Dermis blood vessel endothelial cell (primary cell): ENCODE measurements at places on chromosomes 2 and 18. TPM values are rescaled to one million over a fixed set of nuclear protein-coding genes. Genes with fewer than 3 reads are reported as not detected.

The TDRD15 gene
- not detected in 2 replicates for total RNA-seq

The DPP4 gene
- total RNA-seq = 84.1 and 175 TPM in 2 replicates

The GTF2A1L gene
- total RNA-seq = 0.09 TPM in 1 of 2 replicates, not detected in the other

The TTN gene
- 1.5 and 1.8 TPM in 2 replicates for total RNA-seq

The FAM110C gene
- 0.28 and 0.51 TPM in 2 replicates for total RNA-seq

The C1QL2 gene
- not detected in 2 replicates for total RNA-seq
